Vein endothelial cell (primary cell): ENCODE measurements at places on chromosomes 4 and X. TPM values are rescaled to one million over a fixed set of nuclear protein-coding genes. Genes with fewer than 3 reads are reported as not detected.

Gene FAAH2
- 0.33 and 0.96 TPM in 2 replicates for total RNA-seq

Gene CLTRN
- total RNA-seq, result 0.33 TPM in 1 of 2 replicates, not detected in the other

Gene RHOXF1
- total RNA-seq, result not detected in 2 replicates

Gene NPY2R
- not detected in 2 replicates for total RNA-seq

Gene ANAPC10
- 23.5 and 25.7 TPM in 2 replicates for total RNA-seq

Gene MRFAP1L1
- total RNA-seq, result 27.1 and 39.4 TPM in 2 replicates

Gene ASB5
- not detected in 2 replicates for total RNA-seq

Gene GALNTL6
- not detected in 2 replicates for total RNA-seq

Gene PNMA6A
- total RNA-seq, result 0.86 and 1.3 TPM in 2 replicates

Gene CLDN34
- total RNA-seq, result not detected in 2 replicates

Gene MXRA5
- under 0.01 TPM in 1 of 2 replicates, not detected in the other for total RNA-seq
